SHP77 (cell line): ENCODE measurements at places on chromosomes 6 and 20.

DNA sequence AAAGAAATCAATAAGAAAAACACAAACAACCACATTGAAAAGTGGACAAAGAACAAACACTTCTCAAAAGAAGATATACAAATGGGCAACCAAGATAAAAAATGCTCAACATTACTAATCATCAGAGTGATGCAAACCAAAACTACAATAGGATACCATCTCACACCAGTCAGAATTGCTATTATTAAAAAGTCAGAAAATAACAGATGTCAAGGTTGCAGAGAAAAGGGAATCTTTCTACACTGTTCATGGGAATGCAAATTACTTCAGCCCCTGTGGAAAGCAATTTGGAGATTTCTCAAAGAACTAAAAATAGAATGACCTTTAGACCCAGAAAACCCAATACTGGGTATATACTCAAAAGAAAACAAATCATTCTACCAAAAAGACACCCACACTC is 29.8 kb downstream of the KIF6 start:
- no peak for DNase-seq

DNA sequence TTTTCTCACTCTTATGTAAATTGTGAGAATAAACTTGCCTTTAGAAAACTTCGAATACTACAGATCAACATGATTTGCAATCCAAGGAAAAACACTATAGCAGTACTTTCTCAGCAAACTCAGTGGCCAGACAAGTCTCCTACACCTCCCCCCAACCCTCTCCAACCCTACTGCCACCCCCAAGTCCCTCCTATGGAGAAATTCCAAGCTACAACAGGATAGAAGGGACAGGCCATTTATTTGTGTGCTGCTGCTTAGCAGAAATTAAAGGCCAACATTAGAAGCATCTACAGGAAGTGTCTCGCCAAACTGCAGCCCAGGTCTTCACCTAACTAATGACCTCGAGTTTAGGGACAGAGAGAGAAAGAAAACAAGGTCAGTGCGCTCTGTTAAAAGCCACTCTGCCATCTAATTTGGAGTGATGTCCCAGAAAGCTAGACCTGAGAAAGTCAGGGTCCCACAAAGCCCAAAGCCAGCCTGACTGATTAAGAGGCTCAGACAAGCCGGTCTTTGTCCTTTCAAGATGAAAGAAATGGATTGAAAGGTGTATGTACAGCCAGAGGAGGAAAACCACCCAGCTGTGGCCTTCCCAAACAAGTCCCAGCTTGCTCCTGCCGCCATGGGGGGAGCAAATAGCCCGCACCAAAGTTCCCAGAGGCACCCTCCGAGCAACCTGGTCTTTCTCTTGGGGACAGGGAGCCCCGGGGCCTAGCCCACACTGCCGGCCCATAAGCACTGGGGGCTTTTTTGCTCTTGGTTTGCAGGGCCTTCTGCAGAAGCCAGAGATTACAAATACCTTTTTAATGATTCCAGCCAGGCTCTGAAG is 3.4 kb downstream of the BMP7 start:
- DNase-seq, result no peak

DNA sequence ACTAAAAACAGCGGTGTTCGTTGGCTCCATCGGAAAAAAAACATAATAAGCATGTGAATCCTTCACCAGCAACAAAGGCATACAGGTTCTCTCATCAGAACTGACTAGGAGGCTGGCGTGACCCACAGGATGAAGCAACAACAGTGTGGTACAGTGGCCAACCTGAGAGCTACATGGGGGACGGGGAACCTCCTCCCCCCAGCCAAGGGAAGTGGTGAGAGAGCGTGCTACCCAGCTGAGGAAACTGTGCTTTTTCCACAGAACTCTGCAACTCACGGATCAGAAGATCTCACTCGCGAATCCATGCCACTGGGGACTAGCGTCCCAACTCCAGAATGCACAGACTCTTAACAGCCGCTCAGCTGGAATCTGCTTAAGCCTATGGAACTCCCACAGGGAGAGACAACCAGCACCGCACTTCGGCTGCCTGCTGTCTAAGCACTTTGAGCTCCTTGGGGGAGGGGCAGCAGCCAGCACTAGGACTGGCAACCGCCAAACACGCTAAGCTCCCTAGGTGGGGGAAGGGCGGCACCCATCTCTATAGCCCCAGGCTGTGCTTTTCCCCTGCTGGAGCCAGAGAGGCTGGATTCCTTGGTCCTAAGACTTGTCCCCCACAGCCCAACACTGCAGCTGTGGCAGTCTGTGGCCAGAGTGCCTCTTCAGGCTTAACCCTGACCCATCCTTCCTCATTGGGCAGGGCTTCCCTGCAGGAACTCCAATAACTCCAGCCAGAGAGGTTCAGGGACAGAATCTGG is 538.3 kb upstream of the BTBD3 start:
- DNase-seq, result no peak

- no peak for DNase-seq
These were observed 64.2 kb upstream of the BTN3A2 start for GRCh38 chr6:26300828-26301227.

DNA sequence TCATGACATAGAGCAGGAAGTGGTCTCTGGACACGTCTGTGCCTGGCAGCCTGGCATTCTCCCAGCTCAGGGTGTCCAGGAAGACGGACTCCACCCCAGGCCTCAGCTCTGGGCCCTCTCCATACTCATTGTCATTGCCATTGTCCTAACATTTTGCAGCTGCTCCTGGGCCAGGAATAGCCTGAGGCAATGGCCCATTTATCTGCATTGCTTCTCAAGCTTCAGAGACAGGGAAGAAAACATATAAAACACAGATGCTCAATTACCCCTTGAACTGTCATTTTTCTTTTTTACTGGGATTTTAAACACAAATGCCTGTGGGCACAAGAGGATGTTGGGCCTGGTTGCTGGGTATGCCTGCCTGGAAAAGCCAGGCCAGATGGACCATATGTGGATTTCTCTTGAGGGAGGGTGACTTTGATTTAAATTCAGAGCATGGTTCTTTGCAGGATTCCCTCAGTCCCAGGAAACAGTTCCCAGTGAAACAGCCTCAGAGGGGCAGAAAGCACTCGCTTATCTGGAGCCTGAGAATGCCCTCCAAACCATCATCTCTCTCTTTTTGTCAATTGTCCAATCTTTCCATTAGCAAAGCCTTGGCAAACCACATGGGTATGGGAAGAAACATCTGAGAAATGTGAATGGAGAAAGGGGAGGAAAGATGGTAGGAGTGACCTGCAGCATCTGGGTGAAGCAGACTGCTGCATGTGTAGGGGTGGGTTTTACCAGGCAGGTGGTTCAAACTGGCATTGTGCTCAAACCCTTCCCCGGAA is 17.9 kb downstream of the LAMP5 start:
- no peak for DNase-seq

GRCh38 chr6:26172608-26172968 is 85.4 kb downstream of the HFE start:
- DNase-seq, result peak; percentile 20

- no peak for DNase-seq
These were observed 92.9 kb upstream of the TOX2 start for GRCh38 chr20:43821795-43822194.

- no peak for DNase-seq
These were observed 220.6 kb upstream of the UFL1 start for GRCh38 chr6:96301023-96301422.

- DNase-seq, result no peak
These were observed 1.6 kb downstream of the POLR1H start for GRCh38 chr6:30062471-30063178.

DNA sequence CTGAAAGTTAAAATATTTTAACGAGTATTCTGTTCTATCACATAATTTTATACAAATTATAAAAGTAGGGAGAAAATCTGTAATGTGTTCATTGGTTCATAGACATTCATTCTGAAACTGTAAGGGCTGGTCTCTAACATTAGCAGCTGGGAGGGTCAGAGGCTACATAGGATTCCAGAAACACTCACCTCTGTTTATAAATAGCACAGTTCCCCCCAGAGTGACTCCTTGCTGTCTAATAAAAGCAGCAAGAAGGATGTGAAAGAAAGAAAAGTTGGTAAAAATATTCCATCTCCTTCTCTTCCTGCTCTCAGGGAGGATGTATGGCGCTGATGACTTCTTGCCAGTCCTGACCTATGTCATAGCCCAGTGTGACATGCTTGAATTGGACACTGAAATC is 25.3 kb upstream of the NAA20 start:
- no peak for DNase-seq

DNA sequence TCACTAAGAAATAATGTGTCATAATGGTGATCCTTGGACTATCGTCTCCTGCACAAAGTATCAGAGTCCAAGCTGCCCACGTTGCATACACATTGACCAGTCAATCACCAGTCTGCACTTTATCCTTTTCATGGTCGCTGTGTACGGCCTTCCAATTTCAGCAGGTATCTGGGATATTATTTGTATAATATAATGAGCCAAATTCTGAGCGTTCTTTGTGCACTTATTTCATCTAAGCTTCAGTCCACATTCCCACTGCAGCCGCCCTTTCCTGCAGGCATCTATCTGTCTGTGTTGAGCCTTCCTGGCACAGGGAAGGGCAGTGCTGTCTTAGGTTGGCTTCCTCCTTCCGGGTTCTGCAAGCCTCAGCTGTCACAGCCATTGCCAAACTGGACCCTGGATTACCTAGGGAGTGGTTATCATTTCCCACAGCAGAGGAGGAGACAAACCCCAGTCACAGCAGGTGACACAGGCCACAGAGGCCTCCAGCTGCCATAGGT is 174.3 kb downstream of the TTLL2 start:
- no peak for DNase-seq

- no peak for DNase-seq
These were observed 1.8 kb upstream of the TGM3 start for GRCh38 chr20:2293971-2294370.

DNA sequence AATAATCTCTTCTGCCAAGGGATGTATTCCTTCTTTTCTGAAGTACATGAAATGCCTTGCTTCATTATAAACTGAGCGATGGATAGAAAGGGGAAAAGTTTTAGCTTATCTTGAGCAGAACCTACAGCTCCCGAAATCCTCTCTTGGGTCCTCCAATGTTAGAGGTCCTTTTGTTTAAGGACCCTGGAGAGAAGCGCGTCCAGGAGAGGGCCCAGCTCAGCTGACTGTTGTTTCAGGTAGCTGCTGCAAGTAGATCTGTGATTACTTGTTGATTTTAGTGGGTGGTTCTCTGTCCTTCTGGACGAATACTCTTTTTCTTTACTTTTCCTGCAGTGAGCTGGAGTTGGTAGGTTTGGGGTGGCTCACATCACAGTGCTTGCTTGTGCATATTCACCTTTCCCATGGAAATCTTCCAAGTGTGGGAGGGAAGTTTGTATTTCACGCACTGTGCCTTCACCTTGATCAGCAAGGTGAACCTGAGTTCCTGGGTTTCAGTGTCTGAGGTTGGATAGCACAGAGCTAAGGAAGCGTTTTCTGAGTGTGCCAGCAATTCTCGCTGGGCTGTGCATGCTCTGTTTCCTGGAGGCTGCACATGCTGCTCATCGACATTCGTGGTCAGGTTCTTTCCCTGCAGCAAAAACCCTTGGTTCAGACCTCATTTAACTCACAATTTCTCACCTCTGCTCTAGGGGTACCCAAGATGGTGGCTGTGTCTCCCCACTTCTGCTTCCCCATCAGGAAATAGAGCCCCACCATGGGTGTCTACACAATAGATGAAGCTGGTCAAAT is 176.3 kb downstream of the JARID2 start:
- DNase-seq, result no peak

DNA sequence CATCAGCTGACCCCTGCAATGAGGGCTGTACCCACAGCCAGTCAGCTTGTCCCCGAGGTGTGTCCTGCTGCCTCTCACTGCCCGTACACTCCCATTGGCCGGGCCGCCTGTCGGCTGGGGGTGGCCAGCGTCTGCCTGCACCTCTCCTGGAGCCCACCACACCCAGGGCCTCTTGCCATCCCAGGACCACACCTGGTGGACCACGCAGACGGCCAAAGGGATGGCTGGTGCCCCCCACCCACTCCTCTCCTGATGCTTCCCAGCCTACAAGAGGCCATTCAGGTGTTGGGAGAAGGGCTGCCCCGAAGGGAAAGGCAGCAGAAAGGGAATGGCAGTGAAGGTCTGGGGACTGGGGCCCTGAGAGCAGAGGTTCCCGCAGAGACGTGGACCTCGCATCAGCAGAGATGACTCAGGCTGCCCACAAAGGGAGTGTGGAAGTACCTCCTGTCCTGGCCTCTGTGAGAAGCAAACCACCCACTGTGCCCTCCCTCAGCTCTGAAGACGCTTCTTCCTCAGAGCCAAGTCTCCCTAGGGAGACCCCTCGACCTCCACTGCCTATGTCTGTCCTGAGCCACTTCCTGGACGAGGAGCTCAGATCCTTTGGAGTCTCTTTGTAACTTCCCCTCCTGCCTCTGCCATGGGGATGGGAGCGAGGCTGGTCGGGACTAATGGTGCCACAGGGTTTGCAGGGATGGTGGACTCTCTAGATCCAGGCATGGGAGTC is 60.9 kb downstream of the PYGB start:
- DNase-seq, result no peak

DNA sequence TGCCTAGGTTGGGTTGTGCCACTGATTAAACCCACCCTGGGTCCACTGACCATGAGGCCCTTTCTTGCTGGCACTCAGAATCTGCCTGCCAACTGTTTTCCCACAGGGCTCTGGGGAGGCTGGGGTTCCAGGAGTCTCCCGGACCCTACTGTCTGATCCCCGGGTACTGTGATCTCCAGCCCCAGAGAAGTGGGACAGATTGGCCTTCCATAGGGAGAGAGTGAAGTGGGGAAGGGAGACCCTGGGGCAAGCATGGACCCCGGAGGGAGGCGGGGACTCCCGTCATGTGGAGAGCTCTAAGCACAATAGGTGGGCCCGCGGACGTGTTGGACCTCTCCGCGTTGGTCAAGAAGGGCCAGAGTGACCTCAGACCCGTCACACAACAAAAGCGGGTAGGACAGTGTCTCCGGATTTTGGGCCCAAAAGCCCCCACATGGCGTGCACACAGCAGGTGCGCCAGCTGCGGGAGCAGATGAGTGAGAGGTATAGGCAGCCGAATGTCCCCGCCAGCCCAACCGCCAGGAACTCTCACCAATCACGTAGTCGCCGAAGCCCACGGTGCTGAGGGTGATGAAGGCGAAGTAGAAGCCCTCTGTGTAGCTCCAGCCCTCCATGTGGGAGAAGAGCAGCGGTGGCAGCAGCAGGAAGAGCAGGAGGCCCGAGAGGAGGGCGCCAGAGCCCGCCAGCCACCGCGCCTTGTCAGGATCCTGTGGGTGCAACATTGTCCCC is 10.6 kb downstream of the KCNK17 start:
- no peak for DNase-seq

GRCh38 chr20:16898433-16898832 is 150.3 kb downstream of the OTOR start:
- no peak for DNase-seq

GRCh38 chr20:56469077-56469449 is 636 bp downstream of the RTF2 start:
- no peak for DNase-seq

DNA sequence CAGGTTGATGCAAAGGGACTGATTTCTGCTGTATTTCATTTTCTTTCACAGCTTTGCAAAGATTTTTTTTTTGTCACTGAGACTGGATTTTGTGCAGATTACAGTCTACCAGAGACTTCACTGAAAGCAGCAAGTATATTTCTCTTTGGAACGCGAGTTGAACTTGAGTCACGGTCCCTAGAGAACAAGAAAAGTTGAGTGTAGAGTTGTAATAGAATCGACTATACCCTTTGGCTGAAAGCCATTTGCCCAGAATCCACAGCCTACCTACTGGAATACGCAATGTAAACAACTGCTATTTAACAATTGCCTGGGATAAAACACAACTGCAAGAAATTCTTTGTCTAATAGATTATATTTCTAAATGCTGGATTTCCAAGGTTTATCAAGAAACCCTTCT is 520.6 kb downstream of the HDGFL1 start:
- DNase-seq, result no peak

GRCh38 chr6:73521351-73521985 is 636 bp upstream of the EEF1A1 start:
- peak; percentile 62 for DNase-seq

GRCh38 chr6:73657201-73657600 is 3.4 kb upstream of the SLC17A5 start:
- no peak for DNase-seq
